ENCODE measurements at places on chromosomes 2 and 18.
A peak's percentile ranks its signal among the peaks of the same experiment; 100 is the strongest.

- DNase-seq, result no peak
Measured at GRCh38 chr2:138596403-138596802, 94.8 kb downstream of the SPOPL start.

DNA sequence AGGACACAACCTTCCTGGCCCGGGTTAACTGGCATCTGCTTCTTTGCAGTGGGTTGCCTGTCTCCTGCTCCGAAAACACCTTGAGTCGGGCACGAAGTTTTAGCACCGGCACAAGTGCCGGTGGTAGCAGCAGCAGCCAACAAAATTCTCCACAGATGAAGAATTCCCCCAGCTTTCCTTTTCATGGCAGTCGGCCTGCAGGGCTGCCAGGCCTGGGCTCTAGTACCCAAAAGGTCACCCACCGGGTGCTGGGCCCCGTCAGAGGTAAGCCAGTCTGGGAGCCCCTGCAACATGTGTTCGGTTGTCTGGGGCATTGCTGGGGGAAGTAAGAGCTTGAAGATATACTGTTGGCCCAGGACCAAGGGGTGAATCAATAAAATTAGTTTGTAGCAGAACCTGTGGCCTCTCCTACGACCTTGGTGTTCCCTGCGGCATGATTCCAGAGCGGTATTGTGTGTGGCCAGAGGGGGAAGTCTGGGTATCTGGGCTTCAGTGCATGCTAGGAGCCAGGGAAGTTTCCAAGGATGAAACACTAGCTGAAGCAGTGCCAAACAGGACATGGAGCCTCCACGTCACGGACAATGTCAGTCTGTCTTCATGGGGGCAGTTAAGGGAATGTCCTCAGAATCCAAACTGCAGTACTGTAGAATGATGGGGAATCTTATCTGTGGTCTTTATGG lies 7.8 kb downstream of the AGBL5 start:
- no peak for DNase-seq

GRCh38 chr2:24930768-24931167 lies 10.7 kb upstream of the ADCY3 start:
- DNase-seq, result peak; percentile 53

- DNase-seq, result no peak
Measured at GRCh38 chr2:181421464-181421863, 35.7 kb upstream of the ITGA4 start.

DNA sequence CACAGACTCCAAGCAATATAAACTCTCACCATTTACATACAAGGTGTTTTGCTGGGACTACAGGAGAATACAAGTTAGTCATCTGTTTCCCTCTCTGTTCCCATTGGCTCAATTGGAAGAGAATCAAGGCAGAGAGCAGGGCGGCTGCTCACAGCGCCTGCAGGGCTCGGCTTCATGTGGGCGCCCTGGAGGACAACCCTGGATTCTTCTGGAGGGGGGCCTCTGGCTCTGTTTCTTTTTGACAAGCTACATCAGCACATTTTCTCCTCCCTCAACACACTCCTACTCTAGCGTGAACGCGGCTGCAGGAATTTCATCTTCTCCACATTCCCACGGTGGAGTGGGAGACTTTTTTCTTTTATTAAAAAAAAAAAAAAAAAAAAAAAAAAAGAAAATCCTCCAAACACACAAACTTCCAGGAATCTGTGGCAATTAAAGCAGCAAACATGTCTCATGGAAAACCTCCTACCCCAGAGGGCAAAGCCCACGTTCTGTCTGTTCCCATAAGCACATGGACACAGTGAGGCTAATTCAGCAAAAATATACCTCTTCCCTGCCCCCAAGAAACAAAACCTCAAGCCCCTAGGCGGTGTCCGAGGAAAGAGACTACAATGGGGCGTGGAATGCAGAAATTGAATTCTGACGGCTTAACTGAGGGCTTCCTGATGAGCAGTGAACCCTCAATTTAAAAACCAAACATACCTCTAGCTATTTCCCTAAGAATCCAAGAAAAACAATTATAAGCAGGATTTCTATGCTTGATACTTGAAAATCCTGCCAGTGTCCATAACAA lies 50.6 kb downstream of the PARD6G start:
- peak; percentile 9 for DNase-seq

DNA sequence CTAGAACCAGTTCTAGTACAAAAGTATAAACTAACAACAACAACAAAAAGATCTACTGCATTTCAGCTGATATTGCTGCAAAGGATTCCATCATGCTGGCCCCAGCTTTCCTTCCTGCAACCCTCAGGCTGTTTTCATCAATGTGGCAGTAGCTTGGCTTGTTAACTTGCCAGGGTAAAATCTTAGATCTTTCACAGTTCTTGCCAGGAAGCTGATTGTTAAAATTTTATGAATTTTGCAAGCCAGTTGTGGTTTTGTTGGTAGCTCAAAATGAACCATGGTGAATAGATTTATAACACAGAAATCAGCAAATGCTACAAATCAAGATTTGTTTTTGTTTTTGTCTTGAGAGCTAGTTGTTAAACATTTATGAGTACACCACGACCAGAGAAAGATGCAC lies 19.3 kb downstream of the CCDC178 start:
- no peak for DNase-seq

GRCh38 chr2:108444941-108445840 lies 3.8 kb upstream of the GCC2 start:
- no peak for DNase-seq

DNA sequence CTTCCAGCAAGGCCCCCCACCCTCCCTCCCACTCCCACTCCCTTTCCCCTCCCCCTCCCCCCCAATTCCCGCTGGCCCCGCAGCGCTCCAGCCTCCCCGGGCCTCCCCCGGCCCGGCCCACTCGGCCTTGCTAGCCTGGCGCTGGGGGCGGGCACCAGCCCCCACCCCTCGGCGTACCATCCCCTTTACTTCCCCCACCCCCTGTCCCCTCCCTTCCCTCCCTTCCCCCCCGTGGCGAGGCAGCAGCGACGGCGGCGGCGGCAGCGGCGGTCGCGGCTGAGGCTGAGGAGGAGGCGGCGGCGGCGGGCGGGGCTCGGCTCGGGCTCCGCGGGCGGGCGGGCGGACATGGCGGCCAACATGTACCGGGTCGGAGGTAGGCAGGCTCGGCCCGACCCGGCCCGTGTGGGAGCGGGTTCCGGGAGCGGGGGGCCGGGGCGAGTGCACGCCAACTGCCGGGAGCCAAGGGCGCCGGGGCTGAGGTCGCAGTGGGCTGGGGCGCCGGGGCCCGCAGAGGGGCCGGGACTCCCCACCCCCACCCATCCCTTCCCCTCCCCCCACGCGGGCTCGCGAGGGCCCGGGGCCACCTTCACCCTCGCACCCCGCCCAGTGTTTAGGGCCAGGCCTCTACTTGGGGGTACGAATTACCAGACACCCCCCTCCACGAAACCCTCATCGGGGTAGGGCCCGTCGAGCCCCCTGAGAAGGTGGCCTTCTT lies at the start of gene MTA3:
TSS of gene MTA3 (plus strand) at position 232 of the 715 bp plus-strand sequence. CDS start at position 346, 114 bp downstream.
- DNase-seq, result peak; percentile 3

DNA sequence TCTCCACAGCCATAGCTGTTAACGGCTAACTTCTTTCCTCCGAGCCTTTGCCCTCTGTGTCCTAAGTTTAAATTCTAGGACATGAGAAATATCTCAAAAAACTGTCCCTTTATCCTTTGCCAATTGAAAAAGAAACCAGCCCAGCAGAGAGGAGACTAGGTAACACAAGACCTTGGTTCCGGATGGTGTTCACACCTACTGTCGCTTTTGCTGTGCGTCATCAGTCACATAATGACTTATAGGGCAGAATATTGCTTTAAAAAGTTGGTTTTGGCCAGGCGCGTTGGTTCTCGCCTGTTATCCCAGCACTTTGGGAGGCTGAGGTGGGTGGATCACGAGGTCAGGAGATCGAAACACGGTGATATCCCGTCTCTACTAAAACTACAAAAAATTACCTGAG lies 66.2 kb downstream of the SP3 start:
- DNase-seq, result no peak

GRCh38 chr2:120443946-120444345 lies 98.0 kb downstream of the INHBB start:
- no peak for DNase-seq

DNA sequence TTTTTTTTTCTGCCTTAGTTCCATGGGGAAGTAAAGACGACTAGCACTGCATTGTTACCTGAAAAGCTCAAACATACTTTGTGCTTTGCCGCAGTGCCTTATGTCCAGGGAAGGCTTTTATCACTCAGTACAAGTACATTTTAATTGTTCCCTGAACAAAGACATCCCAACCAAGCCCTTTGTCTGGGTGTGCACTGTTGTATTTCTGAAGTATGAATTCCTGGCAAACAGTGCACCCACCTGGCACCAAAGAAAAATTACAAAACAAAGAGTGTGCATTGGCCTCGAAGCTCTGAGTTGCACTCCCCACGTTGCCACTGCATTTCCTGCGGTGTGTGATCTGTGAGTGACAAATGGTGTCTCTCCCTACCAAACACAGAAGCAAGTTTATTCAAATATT lies 858.5 kb upstream of the PIK3C3 start:
- DNase-seq, result peak; percentile 6

DNA sequence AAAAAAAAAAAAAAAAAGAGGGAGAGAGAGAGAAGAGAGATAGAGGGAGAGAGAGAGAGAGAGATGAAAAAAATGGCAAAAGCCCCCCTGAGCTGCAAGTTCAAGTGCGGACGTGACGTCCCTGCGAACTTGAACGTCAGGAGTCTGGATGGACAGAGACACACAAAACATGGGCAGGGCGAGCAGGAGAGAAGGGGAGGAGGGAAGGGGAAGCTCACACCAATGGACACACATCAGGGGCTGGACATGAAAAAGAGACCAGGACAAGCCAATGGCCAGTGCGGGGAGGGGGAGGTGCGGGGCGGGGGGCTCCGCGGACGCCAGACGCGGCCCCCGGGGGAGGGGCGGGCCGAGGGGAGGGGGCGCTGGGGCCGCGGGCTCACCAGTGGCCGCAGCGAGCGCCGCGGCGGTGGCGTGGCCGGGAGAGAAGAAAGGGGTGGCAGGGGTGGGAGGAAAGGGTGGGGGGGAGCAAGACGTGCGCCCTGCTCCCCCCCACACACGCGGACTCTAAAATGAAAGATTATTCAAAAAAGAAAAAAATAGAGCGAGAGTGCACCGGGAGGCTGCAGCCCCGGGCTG lies at the start of gene BCL11A:
TSS of gene BCL11A (minus strand) at position 160 of the 579 bp plus-strand sequence. CDS start 384 bp downstream, outside the sequence.
- DNase-seq, result peak; percentile 52

DNA sequence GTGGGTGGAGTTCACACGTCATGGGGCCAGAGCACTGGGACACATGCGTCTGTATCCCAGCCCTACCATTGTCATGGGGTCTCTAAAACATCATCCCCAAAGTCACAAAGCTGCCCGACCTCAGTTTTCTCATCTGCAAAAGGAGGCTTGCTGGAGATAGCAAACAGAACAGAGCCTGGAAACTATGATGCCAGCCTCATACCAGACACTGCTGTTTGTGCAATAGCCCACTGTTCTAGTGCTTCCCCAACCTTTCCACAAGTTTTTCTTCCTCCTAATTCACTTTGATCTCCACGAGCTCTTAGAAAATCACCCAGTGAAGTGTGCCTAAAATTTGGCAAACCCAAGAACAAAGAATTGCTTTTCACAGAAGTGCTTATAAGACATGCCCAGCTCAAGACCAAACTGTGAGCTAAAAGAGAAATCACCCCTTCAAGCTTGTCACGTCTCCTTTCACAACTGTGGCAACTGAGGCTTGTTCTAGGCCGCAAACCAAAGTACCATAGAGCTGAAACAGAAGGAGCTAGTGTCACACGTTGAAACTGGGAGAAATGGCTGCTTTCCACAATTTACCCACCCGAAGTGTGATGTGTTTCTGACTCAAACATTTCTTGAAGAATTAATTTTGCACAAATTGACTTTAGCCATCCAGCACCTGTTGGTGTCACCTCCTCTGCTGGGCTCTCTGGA lies 162.7 kb upstream of the ID2 start:
- DNase-seq, result no peak

GRCh38 chr18:49698525-49699025 lies 114.8 kb downstream of the ACAA2 start:
- DNase-seq, result no peak

- DNase-seq, result no peak
Measured at GRCh38 chr2:3214806-3215404, 162.7 kb downstream of the EIPR1 start.

DNA sequence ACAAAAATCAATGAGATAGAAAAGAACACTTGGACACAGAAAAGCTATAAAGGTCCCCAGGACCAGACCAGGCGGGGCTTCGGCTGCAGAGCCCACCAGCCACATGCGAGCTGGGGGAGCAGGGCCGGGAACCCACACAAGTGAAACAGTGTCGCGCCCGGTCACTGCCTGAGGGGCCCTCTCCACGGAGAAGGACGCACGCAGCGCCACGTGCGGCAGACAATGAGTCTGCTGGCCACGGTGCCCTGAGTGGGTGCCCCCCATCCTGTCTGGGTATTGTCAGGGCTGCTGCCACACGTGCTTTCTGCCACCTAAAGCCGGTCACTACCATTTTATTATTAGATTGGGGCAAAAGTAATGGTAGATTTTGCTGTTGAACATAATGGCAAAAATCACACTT lies 207.9 kb upstream of the HDAC4 start:
- no peak for DNase-seq

GRCh38 chr2:127646487-127647241 lies 711 bp downstream of the GPR17 start:
- no peak for DNase-seq

GRCh38 chr2:201118961-201119854 lies 3.2 kb downstream of the CFLAR start:
- peak; percentile 35 for DNase-seq

DNA sequence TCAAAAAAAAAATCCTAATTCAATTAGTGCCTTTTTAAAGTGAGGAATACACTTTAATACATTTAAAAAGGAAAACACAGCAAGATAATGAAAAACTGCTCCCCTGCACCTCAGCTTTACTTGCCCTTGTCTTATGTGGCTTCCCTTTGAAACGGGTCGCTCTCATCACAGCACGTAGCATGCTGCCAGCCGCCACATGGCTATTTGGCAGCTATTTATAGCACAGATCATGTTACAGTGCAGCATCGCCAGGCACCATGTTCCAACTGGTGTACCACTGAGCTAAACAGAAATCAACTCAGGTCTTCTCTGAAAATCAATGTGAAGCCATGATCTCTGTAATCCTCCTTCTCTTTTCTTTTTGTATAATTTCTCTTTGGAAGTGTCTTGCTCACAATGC lies 65.1 kb downstream of the TMEM182 start:
- DNase-seq, result no peak

DNA sequence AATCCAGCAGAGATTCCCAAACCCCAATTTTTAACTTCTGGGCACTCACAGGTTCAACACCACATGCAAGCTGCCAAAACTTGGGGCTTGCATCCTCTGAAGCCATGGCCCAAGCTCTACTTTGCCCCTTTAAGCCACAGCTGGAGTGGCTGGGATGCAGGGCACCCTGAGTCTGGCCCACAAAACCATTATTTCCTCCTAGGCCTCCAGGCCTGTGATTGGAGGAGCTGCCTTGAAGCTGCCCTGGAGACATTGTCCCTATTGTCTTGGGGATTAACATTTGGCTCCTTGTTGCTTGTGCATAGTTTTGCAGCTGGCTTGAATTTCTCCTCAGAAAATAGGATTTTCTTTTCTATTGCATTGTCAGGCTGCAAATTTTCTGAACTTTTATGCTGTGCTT lies 109.8 kb upstream of the RPRM start:
- DNase-seq, result no peak
